ENCODE measurements at places on chromosomes 4 and X. TPM values are rescaled to one million over a fixed set of nuclear protein-coding genes. Genes with fewer than 3 reads are reported as not detected.

Gene ASB12
- not detected for total RNA-seq

Gene PCDH19
- total RNA-seq = 0.09 TPM

Gene FAM9B
- total RNA-seq = not detected

Gene MAGEC1
- total RNA-seq = not detected

Gene NLRP2B
- not detected for total RNA-seq

Gene AASDH
- 7.8 TPM for total RNA-seq

Gene ARAF
- 42.5 TPM for total RNA-seq

Gene LPAR4
- total RNA-seq = 0.12 TPM

Gene CYSLTR1
- not detected for total RNA-seq

Gene MAGEA11
- not detected for total RNA-seq

Gene NAP1L3
- total RNA-seq = 6.1 TPM

Gene PRRG1
- total RNA-seq = 13.6 TPM

All from pericardium fibroblast (primary cell).